Aorta (tissue), 5 donors: ENCODE measurements at places on chromosomes 16 and 17. TPM values are rescaled to one million over a fixed set of nuclear protein-coding genes. Genes with fewer than 3 reads are reported as not detected.

DNA sequence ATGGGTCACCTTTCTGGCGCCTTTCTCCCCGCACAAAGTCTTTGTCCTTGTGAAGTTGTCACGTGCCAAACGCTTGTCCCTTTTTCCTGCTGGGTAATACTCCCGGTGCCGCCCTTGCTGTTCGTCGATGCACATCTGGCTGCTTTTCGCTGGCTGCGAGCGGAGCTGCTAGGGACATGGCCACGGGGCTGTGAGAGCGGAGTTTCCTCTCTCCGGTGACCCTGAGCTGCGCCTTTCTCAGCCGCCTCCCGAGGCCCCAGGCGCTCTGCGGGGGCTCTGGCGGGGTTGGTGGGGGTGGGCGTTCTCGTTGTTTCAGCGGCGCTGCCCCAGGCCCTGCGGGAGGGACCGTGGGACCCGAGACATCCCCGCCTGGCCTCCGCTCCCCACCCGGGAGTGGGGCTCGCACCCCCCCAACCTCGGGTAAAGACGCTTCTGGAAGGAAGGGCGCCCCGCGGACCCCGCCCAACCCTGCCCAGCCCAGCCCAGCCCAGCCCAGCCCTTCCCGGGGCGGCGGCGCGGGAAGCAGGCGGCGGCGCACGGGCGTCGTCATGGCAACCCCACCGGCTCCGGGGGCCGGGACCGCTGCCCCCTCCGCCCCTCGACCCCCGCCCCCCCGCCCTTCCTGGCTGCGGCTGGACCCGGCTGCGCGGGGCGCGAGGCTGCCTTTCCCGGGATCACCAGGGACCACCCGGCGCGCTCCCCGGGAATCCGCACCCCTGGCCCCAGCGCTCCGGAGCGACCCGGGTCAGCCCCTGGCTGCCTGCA lies 12.3 kb downstream of the CHMP6 start:
- DNase-seq = no peak

- DNase-seq = no peak
Observed at GRCh38 chr17:77193653-77194052, 52.9 kb downstream of the SEC14L1 start.

DNA sequence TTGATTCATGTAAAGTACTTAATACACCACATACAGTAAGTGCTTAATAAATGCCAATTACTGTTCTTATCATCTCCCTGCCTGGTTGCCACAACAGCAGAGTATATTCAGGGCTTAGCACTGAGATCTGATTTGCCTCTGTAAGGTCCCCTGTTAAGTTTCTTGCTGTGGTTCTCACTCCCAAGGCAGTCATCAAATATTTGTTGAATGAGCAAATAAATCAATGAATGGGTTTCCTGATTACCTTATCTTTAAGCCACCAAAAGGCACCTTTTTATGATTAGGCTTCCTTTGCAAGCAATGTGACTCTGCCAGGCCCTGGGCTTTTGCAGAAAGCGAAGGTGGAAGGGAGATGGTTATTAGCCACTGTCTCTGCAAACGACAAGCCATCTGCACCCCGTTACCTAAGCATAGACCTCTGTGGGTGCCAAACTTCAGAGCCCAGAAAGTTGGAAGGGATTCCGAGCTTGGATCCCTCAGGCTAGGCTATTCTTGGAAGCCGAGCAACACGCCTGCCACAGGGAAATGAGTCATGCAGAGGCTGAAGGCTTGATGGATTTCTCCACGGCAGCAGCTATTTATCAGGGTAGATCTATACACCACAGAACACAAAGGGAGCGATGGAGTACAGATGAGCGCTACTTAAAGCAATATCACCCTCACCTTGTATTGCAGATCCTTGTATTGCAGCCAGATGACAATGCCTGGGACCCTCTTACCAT lies 102.0 kb downstream of the GRIN2A start:
- peak; percentile 78 for DNase-seq

GRCh38 chr16:24430954-24431760 lies 108.2 kb upstream of the RBBP6 start:
- no peak for DNase-seq

GRCh38 chr17:385178-385835 lies 32.7 kb upstream of the RPH3AL start:
- peak; percentile 72 for DNase-seq

DNA sequence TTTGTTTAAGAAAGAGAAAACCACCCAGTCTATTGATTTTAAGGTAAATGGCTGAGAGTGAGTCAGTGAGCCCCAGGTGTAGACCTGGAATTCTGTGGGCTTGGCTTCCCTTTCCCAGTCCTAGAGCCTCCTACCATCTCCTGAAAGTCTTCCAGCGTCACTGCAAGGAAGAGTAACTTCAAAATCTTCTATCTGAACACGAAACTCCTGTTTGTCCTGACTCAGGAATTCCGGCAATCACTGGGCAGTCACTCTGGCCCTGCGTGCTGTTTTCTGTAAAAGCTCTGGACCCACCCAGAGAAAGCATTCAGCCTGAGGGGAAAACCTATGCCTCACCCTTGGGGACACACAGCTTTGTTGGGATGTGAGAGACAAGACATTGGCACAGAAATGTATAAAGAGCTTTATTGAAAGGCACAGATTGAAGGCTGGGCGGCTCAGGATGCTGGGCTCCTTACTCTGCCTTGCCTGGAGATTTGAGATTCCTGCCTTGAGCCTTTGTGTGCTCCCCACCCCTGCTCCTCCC lies 15.9 kb downstream of the MINK1 start:
- no peak for DNase-seq

GRCh38 chr17:30586818-30587595 lies 109.8 kb downstream of the GOSR1 start:
- DNase-seq = no peak

- DNase-seq = no peak
Observed at GRCh38 chr16:67654403-67654911, 5.6 kb downstream of the ACD start.

GRCh38 chr16:70418274-70418992 lies 20.5 kb downstream of the ST3GAL2 start:
- no peak for DNase-seq

GRCh38 chr16:19363740-19364139 lies 53.9 kb upstream of the TMC5 start:
- DNase-seq = no peak

- DNase-seq = no peak
Observed at GRCh38 chr16:54568906-54569807, 282.6 kb upstream of the IRX3 start.

- no peak for DNase-seq
Observed at GRCh38 chr17:73459980-73460379, 148.2 kb upstream of the CDC42EP4 start.

GRCh38 chr17:2894782-2895181 lies 98.5 kb downstream of the RAP1GAP2 start:
- DNase-seq = no peak

GRCh38 chr17:56917559-56918296 lies 3.9 kb upstream of the TRIM25 start:
- DNase-seq = no peak

- DNase-seq = no peak
Observed at GRCh38 chr16:19948186-19949104, 63.8 kb upstream of the GPRC5B start.

GRCh38 chr16:14146445-14146844 lies 75.3 kb downstream of the MRTFB start:
- DNase-seq = no peak

DNA sequence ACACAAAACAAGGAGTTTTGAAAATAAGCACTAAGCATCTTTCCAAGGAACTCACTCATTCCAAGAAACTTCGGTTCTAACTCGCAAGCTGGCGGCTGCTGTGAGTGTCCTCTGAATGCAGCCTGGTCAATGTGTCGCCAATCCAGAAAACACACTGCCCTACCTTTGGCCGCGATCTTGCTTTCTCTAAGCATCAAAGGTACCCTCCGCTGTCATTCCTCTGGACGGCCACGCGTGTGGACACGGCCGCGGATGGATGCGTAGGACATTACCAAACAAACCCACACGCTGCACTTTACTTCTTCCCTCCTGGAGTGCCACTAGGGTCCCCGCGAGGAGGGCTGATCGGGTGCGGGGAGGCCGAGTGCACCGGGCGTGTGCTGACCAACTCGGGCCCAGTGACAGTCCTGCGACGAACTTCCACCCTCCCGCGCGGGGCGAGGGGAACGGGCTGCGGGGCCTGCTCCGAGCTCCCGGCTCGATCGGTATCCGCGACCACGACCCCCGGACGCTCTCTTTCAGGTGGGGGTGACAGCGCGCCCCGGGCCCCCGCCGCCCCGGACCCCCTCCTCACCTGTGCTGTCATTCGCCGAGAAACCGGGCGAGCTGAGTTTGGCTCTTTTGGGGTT lies 1.1 kb downstream of the CREBBP start:
- DNase-seq = peak; percentile 87

GRCh38 chr16:81696961-81697615 lies 82.0 kb upstream of the PLCG2 start:
- DNase-seq = no peak

The CFAP52 gene
- total RNA-seq = 0.39 TPM

The TADA2A gene
- 23.4 TPM for total RNA-seq

The ALOX15 gene
- total RNA-seq = not detected

The KIAA0513 gene
- 17.7 TPM for total RNA-seq

The CHST6 gene
- 6.0 TPM for total RNA-seq

The CCL8 gene
- 3.6 TPM for total RNA-seq

The ABI3 gene
- total RNA-seq = 8.8 TPM

The NBR1 gene
- total RNA-seq = 99.1 TPM

The GP1BA gene
- not detected for total RNA-seq

The MEOX1 gene
- 32.9 TPM for total RNA-seq

The CYB561 gene
- total RNA-seq = 31.6 TPM

The KRT20 gene
- total RNA-seq = not detected

The GABARAP gene
- total RNA-seq = 430 TPM

The LPCAT2 gene
- 17.6 TPM for total RNA-seq
